ENCODE measurements at places on chromosomes 4 and X.

DNA sequence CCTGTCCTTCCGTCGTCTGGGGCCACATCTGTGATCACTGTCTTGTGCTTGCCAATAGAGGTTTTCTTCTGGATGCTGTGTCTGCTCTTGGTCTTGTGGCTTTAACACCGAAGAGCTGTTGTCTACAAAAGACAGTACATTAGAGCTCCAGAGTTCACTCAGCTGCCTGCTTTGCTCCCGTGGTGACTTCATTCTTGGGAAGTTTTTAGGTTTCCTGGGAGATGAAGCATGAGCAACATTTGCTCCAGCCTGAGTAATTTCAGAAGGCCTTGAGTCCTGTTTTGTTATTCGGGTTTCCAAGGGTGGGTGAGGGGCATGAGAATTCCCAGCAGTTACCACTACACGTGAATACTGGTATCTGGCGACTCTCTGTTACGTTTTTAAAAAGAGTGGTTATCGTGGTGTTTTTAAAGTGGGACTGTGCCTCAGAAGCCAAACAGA lies 189.2 kb downstream of the SHROOM3 start:
- DNase-seq: no peak

DNA sequence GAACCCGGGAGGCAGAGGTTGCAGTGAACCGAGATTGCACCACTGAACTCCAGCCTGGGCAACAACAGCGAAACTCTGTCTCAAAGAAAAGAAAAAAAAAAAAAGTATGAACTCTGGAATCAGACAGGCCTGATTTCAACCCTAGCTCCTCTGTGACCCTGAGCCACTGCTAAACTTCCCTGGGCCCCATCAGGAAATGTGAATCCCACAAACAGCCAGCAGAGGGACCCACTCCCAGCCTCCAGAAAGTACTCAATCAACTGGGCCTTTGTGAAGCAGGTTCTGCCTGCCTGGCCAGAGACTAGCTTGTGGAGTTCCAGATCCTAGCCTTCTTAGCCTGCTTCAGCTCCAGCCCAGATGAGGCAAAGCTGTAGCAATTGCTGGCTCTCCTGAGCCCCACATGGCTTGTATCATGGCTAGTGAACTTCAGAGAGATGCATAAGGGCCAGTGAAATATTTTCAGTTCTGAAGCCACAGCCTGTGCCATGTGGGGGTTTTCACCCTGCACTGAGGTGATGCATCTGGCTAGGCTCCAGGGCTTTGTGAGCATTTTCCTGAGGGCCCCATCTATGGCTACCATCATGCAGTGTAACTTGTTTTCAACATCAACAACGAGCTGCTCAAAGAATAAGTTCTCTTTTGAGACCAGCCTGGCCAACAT lies 7.2 kb upstream of the IDS start:
- DNase-seq: peak; percentile 15

- peak; percentile 73 for DNase-seq
Measured at GRCh38 chr4:26452565-26453531, 37.4 kb downstream of the CCKAR start.

DNA sequence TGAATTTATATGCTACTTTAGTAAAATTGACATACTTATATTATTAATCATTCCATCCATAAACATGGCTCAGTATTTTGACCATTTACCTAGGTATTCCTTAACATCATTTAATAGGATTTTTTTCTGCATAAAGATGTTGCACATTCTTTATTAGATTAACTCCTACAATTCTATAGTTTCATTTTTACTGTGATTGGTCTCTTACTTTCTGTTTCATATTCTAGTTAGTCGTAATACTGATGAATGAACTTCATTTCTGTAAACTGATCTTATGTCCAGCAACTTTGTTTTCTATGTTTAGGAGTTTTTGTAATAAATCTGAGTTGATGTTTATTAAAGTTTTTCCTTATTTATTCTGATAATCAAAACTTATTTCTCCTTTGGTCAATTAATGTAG lies 278.2 kb upstream of the CXXC4 start:
- no peak for DNase-seq

- no peak for DNase-seq
Measured at GRCh38 chr4:123599061-123599919, 202.7 kb downstream of the SPRY1 start.

DNA sequence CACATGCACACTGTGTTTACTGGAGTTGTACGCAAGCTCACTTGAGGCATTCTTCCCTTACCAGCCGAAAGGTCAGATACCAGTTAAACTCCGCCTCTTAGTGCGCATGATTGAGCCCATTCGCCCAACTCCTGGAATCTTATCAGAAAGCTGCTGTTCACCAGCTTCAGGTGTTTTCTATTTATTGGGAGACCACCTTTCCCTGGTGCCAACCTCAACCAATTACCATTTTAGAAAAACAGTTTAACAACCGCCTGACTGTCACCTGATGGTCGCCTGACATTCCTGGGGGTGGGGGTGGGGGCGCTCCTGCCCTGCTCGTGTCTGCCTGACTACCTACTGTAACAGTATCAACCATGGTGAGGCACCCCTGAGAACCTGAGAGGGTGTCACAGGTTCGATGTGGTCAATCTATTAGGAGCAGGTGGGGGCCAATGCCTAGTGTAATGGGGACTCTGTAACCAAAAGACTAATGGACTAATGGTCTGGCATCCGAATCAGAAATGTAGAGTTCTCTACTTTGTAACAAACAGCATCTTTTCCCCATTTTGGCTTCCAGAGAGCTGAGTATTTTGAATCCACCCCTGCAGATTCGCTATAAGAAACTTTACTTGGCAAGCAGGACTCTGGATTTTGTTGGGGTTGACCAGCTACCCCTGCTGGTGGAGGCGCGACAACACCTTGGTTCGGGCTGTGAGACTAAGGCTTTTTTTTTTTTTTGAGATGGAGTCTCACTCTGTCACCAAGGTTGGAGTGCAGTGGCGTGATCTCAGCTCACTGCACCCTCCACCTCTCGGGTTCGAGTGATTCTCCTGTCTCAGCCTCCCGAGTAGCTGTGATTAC lies 58.2 kb upstream of the ZNF157 start:
- DNase-seq: no peak

DNA sequence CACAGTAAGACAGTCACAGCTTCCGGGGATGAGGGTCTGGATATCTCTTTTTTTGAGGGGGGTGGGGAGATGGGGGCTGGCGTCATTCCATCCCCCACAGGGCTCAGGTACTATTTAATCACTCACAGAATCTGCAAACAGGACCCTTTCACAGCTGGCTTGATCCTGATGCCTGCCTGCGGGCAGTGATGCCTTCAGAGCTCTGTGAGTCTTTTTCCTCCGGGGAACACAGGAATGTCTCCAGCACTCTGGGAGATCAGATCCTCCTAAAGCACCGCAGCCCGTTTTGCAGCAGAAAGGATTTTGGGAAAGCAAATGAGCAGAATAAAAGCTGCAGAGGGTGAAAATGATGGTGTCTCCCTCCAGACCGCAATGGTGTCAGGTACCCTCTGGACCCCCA lies 13.2 kb upstream of the SHOX start:
- DNase-seq: no peak

DNA sequence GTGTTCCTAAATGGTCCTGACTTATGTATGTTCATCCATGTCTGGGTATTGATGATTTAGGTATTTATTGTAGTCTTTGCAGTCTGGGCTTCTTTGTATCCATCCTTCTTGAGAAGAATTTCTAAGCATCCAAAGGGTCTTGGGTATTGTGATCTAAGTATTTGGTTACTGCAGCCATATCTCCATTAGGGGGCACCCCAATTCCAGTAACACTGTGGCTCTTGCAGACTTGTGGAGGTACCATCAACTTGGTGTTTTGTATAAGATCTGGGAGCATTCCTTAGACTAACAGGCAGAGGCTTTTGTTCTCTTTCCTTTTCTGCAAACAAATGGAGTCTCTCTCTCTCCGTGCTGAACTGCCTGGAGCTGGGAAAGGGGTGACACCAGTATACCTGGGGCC lies 113.7 kb upstream of the NEXMIF start:
- no peak for DNase-seq

GRCh38 chrX:75623535-75623934 lies 100.7 kb upstream of the ZDHHC15 start:
- no peak for DNase-seq

DNA sequence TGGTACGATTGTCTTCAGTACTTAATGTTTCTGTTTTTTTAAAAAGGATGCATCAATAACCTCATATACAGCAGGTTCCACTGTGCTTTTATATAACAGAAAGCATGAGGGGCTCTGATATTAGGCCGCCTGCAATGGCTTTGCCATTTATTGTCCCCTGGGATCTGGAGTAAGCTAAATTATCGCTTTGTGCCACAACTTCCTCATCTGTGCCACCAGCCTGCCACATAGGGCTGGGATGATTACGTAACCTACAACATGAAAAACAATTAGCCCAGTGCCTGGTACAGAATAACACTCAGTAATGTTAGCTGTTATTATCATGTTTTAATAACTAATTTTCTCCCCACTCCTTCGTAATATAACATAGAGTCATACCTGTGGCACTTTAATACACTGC lies 65.5 kb upstream of the TRIM2 start:
- no peak for DNase-seq

DNA sequence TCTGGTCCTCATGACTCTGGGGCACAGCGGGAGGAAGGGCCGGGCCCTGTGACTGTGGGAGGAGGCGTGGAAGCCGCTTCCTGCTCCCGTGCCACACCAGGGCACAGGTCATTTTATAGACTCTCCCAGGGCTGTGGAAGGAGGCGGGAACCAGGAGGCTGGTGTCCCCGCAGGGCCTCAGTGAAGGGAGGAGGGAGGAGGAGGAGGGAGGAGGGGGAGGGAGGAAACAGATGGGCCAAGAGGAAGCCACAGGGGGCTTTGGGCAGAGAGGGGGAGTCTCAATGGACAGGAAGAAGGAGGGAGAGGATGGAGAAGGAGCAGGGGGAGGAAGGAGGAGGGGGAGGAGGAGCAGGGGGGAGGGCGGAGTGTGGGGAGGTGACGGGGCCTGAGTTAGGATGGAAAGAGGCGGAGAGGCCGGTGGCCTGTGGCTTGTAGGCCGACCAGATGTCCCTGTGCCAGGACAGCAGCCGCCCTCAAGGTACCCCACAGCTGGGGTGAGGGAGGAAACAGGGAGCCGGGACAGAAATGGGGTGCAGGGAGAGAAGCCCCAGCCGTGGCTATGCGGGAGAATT lies 6.2 kb upstream of the PLCXD1 start:
- DNase-seq: no peak

DNA sequence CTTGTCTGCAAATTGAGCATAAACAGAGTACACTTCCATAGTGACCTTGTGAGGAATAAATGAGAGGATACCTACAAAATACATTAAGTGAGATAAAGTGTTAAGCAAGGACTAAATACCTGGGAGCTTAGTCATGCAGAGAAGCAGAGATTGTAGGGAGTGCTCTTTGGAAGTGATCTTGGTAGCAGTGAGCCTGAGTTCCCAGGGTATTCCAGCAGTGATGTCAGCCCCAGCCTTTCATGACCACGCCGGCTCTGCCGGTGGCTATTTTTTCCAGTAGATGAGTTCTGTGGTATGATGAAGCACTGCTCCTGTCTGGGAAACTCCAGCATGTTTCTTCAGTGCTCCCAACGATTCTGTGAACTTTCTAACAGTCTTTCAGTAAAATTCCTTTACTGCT lies 391.5 kb upstream of the IGFBP7 start:
- no peak for DNase-seq

GRCh38 chrX:21379991-21380390 lies 5.8 kb downstream of the CNKSR2 start:
- no peak for DNase-seq

GRCh38 chrX:17590892-17591740 lies 146.2 kb upstream of the SCML1 start:
- peak; percentile 57 for DNase-seq

GRCh38 chr4:124386163-124386562 lies 326.4 kb downstream of the ANKRD50 start:
- DNase-seq: no peak

- DNase-seq: no peak
Measured at GRCh38 chr4:102734591-102735385, 26.0 kb downstream of the MANBA start.

GRCh38 chr4:41012293-41012692 lies 202.0 kb downstream of the APBB2 start:
- DNase-seq: no peak

GRCh38 chr4:87232216-87232615 lies 11.8 kb upstream of the KLHL8 start:
- no peak for DNase-seq

GRCh38 chrX:132187451-132187850 lies 31.8 kb downstream of the RAP2C start:
- DNase-seq: no peak

- DNase-seq: no peak
Measured at GRCh38 chr4:142110136-142110535, 473.8 kb downstream of the IL15 start.

- no peak for DNase-seq
Measured at GRCh38 chr4:88893961-88894360, 163.0 kb downstream of the FAM13A start.

- no peak for DNase-seq
Measured at GRCh38 chr4:22179124-22179874, 230.7 kb upstream of the KCNIP4 start.

GRCh38 chr4:89788206-89789072 lies 48.5 kb downstream of the SNCA start:
- no peak for DNase-seq

DNA sequence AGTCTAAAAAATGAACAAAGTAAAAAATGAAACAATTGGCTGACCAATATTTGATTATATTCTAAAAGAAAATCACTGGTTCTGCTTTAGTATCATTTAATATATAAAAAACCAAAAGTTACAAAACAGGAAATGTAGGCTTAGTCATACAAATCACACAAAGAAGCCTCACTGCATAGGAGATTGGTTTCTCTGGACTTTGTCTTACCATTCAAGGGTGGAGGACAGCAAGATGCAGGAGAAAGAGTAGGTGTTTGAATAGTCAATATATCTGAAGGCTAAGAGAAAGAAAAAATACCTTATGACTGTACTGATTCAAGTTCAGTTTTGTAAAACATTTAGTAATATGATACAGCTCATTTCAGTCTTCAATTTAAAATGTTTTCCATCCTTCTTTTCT lies 28.6 kb upstream of the TAF9B start:
- no peak for DNase-seq

DNA sequence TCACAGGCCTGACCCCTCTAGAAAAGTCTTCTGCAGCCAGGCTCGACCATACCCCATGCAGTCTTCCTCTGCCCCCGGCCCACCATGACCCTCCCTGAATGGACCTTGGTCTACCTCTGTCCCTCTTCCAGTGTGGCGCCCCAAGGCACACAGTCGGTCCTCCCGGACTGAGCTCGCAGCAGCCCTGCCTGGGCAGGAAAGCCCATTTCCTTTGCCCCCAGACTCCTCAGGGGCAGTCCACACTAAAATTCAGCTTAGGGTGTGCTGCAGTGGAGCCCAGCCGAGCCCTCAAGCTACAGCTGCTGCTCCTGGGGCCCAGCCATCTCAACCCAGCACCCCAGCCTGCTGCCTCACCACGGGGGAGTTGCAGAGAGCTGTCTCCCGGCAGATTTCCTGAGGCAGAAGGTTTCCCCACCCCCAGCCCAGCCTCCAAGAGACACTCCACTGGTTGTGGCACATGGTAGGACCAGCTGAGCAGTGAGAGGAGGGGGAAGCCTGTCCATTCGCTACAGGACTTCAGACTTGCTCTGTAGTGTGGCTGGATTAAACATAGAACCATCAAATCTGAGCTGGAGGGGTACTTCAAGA lies 37.5 kb upstream of the IQSEC2 start:
- no peak for DNase-seq
